ENCODE measurements at places on chromosomes 11 and 22. TPM values are rescaled to one million over a fixed set of nuclear protein-coding genes. Genes with fewer than 3 reads are reported as not detected.

- no peak for DNase-seq
Measured at GRCh38 chr11:82895437-82896091, 4.7 kb downstream of the PRCP start.

- no peak for DNase-seq
Measured at GRCh38 chr22:30227438-30228228, 18.9 kb downstream of the LIF start.

DNA sequence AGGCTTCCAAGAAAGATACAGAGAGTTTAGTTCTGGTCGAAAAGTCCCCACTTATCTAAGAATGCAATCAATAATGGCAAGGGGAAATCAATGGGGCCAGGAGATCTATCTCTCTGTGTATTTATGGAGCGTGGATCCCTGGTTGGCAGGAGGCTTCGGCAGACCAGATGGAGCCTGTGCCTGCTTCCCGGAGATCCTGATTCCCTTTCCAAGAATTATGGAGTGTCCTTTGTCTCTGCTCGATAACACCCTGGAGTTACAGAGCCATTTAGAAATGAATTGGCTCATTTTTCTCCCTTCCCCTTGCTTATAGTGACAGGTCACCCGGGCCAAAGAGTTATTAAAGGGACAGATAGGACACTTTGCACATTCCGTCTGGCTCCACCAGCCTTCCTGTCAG lies 92.4 kb downstream of the ISX start:
- no peak for DNase-seq

- no peak for DNase-seq
Measured at GRCh38 chr11:9796854-9797253, 133.0 kb downstream of the SWAP70 start.

DNA sequence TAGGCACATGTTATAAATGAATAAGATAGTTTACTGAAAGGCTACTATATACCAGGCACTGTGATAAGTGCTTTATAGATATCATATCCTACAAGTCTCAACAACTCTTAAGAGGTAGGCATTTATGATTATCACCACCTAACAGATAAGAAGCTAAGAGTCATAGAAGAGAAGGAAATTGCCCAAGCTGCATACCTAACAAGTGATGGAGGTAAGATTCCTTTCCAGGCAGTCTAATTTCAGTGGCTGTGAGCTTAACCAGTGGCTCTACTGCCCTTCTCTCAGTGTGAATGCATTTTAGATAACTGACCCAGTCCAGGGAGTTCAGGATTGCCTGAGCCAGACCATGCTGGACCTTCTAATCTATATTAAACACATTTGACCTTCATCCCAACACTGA lies 39.2 kb downstream of the HEPHL1 start:
- DNase-seq: no peak

C11orf87 gene
- total RNA-seq: not detected

GRCh38 chr22:33922349-33922681 lies 2.0 kb upstream of the LARGE1 start:
- DNase-seq: no peak

TMPRSS4 gene
- 3.5 TPM for total RNA-seq

CSNK2A3 gene
- total RNA-seq: 3.2 TPM

- DNase-seq: no peak
Measured at GRCh38 chr11:19437760-19438159, 197.0 kb upstream of the E2F8 start.

DNA sequence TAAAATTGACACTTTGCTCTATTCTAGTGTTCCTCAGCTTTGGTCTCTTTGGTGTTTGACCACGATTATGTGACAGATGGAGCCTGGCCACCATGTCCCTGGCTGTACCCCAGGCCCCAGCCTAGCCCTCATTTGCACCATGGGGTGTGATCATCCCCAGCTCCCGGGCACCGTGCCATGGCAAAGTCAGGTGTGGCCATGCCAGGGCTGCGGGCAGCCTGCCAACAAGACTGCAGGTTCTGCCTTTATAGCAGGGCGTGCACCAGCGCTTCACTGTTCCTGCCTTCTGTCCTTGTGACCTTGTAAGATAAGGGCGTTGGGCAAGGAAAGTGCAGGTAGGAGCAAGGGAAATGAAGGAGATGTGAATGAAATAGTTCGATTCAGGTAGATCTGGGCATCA lies 22.4 kb upstream of the APOBEC3A start:
- DNase-seq: peak; percentile 88

CCDC87 gene
- total RNA-seq: 0.39 TPM

APOL3 gene
- 57.9 TPM for total RNA-seq
